ENCODE measurements at places on chromosomes 5 and 9.

DNA sequence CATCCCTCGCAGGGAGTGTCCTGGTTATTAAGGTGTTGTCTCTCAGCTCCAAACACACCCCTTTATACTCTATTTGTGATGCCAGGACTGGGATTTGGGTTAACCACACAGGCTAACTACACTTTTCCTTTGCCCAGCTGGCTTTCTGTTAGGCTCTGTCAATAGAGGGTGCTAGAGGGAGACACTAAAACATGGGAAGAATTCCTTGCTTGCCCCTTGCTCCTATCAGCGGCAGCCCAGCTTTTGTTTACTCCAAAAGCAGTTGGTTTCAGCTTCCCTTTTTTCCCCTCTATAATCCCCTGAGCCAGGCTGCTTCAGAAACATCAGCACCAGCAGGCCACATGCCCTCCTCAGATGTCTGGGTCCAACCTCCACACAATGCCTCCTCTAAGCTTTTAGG lies 297.1 kb downstream of the KCTD16 start:
- no peak for DNase-seq

DNA sequence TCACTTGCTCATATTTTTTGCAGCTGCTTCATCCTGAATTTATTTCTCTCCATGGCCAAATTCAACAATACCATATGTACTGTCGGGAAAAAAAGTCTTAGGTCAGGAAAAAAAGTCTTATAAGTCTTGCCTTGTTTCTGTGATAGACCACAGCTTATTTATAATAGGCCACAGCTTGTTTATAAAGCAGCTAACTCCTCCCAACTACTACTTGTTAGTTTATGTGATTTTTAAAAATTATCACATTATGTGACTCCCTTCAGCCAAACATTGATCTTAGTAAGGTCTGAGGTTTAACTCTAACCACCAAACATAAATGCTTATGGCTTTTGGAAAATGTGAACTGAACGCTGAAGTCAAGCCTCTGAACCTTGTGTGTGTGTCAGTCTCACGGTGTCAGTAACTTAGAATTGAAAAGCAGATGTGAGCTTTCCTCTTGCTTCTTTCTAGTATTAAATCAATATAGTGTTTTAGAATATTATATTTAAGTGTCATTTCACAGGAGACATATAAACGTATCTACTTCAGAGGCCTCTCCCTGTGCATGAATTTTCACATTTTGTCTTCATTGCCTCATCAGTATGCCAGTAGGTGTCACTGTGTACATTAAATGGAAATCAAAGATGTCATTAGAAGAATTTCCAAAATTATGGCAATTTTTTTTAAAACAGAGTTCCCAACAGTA lies 51.3 kb downstream of the SNX24 start:
- DNase-seq: no peak

DNA sequence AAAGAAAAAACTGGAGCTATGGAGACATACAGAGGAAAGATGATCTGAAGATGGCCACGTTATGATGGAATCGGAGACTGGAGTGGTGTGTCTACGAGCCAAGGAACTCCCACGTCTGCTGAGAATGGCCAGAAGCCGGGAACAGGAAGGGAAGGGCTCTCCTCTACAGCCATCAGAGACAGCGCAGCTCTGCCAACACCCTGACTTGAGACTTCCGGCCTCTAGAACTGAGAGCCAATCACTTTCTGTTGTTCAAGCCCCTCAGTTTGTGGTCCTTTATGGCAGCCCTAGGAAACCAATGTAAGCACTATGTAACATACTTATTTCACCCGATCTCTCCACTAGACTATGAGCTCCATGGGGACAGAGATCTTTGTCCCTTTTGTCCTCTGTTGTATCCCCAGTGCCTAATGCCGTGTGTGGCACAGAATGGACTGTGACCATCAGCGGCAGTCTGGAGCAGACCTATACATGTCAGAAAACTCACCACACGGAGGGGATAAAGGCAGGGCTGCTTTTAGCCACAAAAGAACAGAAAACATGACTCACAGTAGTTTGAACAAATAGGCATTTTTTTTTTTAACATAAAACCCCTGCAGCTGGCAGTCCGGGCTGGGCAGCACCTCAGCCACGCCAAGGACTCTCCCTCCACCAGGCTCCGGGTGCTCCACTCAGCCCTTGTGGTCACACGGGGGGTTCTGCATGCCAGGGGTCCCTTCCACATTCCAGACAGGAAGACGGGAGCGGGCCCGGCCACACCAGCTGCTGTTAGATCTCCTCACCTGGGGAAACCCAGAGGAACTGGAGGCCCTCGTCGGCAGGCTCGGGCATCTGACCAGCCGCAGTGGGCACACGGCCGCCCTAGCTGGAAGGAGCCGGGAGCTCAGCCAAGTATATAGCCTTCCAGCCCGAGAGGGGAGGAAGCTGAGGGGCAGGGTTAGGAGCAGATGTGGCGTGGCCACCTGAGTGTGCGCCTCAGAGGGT lies 16.1 kb upstream of the MXD3 start:
- no peak for DNase-seq

GRCh38 chr5:56454219-56454862 lies 221.2 kb upstream of the ANKRD55 start:
- no peak for DNase-seq

DNA sequence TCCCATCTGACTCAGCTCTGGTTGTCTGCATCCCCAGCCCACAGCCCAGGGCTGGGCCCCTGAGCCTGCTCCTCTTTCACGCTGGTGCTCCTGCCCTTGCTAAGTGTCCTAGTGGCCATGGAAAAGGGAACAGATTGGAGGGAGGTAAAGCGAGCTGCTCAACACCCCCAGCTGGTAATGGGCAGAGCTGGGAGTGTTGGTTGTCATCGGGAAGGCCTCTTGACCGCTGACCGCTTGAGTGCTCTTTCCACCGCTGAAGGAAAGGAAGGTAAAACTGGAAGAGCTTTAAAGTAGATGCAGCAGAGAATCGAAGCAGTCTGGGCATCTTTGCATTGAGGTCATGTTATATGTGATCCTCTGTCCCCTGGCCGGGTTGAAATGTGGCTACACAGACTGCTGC lies 60.2 kb downstream of the CRB2 start:
- no peak for DNase-seq

DNA sequence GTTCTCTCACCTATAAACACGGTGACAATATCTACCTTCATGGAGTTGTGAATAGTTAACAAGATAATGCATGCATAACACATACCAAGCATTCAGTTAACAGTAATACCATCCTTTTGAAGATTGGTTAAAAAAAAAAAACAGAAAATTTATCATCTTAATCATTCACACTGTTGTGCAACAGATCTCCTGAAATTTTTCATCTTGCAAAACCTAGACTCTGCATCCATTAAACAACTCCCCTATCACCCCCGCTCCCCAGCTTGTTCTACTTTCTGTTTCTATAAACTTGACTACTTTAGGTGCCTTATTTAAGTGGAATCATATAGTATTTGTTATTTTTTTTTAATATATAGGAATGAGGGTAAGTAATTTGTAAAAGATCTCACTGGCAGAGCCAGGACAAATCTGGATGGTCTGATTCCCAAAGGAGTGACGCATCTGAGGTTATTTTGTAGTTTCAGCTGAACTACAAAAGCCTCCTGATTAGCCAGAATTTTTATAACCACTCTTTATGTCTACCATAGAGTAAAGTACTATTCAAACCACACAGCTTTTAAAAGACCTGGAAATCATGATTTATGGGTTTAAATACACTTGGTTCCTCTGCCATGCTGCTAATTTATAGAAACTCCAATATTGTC lies 93.0 kb downstream of the FANCC start:
- DNase-seq: no peak

DNA sequence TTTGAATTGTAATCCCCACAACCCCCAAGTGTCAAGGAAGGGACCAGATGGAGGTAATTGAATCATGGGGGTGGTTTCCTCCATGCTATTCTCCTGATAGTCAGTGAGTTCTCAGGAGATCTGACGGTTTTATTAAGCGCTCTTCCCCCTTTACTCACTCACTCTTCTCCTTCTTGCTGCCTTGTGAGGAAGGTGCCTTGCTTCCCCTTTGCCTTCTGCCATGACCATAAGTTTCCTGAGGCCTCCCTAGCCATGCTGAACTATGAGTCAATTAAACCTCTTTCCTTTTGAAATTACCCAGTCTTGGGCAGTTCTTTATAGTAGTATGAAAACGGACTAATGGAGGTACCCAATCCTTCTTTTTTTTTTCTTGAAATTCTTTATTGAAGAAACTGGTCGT lies 2.2 kb upstream of the CEP120 start:
- DNase-seq: no peak

DNA sequence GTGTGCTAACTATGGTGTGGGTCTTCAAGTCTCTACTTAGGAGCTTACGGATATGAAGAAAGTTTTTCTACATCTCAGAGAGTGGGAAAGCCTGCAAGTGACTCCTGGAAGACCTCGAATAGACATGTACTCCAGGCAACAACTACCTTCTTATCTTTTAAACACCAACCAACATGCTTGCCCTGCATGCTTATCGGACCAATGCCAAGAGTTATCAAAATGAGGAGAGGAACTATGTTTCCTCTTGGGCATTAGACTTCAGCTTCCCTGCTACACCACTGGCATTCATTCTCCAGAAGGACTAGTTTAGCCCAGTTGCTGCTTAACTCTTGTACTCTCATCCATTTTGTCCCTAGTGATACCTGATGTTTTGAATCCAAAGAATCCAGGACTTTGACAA lies 74.7 kb upstream of the MAN2A1 start:
- DNase-seq: no peak
